ENCODE measurements at places on chromosomes 11 and 22. TPM values are rescaled to one million over a fixed set of nuclear protein-coding genes. Genes with fewer than 3 reads are reported as not detected.

WNT11 gene
- 1.9 TPM for total RNA-seq

- DNase-seq = no peak
- no peak overlapping the region for H3K27ac ChIP-seq
- no peaks in the 10 kb centered on the region for H3K27me3 ChIP-seq
- no peaks in the 10 kb centered on the region for H3K36me3 ChIP-seq
These were observed 724.5 kb upstream of the CNTN5 start for GRCh38 chr11:98296091-98296880.

DNA sequence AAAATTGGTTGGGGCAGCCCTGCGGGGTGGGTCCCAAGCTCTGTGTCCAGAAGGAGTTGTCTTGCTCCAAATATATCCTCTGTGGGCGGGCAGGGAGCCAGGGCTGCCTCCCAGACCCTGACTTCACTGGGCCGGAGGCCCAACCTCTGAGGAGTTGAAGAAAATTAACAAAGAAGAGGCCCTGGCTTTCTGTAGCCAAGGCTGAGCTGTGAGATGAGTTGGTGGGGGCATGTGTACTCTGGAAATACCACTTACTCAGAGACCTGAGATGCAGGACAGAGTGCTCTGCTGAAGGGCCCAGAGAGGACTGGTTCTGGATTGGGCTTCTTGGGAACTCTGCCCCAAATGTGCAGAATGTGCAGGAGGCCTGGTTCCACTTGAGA, 96.3 kb downstream of the SWAP70 start:
- peak overlapping the region; percentile 74 for H3K4me3 ChIP-seq
- H3K27ac ChIP-seq = peak overlapping the region; percentile 95
- H3K4me1 ChIP-seq = peaks cover 36% of the 10 kb centered on the region

DNA sequence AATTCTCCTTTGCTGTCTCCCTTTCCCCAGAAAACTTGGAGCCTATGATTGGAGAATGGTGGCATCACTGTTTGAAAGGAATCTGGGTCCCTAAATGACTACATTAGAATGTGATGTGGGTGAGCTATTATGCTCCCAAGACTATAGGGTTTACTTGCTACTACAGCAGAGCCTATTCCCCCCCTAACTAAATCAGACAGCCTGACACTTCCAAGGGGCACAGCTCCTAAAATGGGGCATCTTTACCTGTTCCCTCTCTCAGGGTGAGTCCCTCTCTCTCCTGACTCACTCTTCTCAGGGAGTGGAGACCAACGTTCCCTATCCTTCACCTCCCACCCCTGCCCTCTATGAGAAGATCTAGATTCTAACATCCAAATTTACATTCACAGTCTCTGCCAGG, 775 bp upstream of the ISX start:
- no peak for DNase-seq
- no peaks in the 10 kb centered on the region for H3K36me3 ChIP-seq
- no peak overlapping the region for H3K27ac ChIP-seq
- H3K4me1 ChIP-seq = peaks cover 12% of the 10 kb centered on the region

DNA sequence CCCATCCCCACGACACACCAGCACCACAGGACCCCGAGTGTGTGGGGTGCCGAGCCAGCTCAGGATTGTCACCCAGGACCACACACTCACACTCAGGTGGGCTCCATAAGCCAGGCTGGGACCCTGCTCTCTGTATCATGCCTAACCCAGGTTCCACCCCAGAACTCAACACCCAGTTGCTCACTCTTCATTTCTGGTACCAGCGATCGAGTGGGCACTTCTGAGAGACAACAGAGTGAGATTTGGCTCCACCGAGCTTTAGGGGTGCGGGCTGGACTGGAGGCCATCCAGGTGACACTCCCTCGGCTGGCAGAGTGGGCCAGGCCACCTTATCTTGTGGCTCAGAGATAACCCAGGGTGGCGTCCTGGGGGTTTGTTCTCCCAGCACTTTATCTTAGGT, 1323.8 kb downstream of the BRD1 start:
- H3K36me3 ChIP-seq = no peaks in the 10 kb centered on the region
- no peak overlapping the region for H3K4me3 ChIP-seq
- no peaks in the 10 kb centered on the region for H3K4me1 ChIP-seq
- H3K27ac ChIP-seq = no peak overlapping the region
- DNase-seq = no peak

GRCh38 chr11:17605651-17606122, 58.6 kb downstream of the OTOG start:
- no peaks in the 10 kb centered on the region for H3K4me1 ChIP-seq
- no peak for DNase-seq
- H3K27ac ChIP-seq = no peak overlapping the region
- no peak overlapping the region for H3K4me3 ChIP-seq

Measured in HCT116 (cell line).